ENCODE measurements at places on chromosomes 1 and 21.

DNA sequence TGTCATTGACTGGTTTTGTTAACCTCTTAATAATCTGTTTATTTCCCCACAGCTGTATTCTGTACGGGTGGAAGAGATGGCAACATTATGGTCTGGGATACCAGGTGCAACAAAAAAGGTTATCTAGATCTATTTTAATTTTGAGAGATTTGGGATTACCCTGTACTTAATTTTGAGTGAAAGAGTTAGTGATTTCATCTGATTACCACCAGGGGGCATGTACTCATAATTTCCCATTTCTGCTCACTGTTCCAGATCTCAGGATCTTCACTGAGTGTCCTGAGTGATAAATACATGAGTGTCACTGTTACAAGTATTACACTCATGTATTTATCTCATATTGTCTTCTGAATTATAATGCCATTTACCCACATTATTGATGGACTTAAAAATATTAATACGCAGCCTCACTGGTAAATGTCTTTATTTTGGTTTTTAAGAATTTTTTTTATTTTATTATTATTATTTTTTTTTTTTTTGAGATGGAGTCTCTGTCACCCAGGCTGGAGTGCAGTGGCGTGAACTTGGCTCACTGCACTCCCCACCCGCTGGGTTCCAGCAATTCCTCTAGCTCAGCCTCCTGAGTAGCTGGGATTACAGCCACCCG, 27.4 kb downstream of the DTL start:
- DNase-seq, result no peak

DNA sequence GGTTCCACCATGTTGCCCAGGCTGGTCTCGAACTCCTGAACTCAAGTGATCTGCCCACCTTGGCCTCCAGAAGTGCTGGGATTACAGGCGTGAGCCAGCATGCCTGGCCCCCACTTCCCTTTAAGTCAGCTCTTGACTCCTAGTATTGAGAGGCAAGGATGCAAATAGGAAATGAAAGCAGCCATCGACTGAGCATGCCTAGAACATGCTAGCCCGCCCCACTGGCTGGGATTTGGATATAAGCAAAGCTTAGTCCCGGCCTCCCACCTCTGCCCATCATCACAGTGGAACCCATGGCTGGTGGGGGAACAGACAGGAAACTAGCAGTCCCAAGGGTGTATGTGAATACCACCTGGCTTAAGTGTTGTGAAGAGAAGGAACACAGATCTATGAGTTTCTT, 10.5 kb downstream of the C1orf167 start:
- DNase-seq, result no peak

GRCh38 chr21:39321424-39321823, 8.0 kb upstream of the BRWD1 start:
- DNase-seq, result no peak

- no peak for DNase-seq
Measured at GRCh38 chr1:157773493-157774350, 3.2 kb downstream of the FCRL2 start.

DNA sequence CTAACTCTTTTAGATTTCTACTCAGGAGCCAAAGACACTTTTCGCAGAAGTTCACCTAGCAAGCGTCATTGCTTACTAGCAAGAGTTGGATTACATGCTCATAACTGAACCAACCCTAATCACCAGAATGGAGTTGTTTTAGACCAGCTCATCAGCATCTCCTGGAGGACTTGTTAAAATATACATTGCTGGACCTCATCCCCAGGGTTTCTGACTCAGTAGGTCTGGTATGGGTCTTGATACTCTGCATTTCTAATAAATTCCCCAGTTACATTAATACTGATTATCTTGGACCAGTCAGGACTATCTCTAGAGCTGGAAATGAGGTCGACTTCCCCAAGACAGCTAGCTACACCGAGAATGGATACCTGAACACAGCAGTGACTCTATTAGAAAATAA, 9.7 kb upstream of the PRDX6 start:
- DNase-seq, result no peak

GRCh38 chr1:54888080-54888733, 1.2 kb upstream of the DHCR24 start:
- no peak for DNase-seq

DNA sequence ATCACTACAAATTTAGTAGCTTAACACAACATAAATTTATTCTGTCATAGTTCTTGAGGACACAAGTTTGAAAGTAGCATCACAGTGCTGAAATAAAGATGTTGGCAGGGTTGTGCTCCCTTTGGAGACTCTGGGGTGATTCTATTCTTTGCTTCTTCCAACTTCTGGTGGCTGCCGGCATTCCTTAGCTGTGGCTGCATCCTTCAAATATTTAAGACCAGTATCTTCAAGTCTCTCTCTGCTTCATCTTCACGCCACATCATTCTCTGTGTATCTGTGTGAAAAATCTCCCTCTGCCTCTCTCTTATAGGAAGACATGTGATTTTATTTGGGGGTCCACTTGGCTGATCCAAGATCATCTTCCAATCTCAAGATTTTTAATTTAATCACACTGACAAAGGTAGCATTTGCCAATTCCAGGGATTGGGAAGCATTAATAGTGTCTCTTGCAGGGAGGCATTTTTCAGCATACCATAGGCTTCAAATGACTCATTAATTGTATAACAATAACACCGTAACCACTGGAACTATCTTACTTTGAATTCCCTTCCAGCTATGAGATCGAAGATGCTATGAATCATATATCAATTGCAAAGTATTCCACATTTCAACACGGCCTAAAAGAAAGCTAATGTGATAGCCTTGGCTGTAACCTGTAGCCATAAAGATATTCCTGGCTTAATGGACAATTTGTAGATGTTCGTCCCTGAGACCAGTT, 74.6 kb downstream of the DPT start:
- DNase-seq, result no peak

DNA sequence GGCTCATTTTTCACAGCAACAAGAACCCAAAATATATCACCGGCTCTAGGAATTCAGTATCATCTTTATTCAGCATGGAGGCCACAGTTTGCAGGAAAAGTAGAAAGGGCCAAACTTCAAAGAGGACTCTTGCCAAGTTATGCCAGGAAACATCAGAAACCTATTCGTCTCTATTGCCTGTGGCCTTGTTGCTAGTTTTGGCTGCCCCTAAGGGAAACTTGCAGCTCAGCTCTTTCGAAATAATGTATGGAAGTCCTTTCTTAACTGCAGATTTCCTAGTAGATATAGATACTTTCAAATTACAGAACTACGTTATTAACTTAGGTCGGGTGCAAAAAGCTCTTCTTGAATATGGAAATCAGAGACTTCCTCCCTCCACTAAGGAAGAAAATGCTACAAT, 4.2 kb upstream of the NENF start:
- DNase-seq, result no peak

DNA sequence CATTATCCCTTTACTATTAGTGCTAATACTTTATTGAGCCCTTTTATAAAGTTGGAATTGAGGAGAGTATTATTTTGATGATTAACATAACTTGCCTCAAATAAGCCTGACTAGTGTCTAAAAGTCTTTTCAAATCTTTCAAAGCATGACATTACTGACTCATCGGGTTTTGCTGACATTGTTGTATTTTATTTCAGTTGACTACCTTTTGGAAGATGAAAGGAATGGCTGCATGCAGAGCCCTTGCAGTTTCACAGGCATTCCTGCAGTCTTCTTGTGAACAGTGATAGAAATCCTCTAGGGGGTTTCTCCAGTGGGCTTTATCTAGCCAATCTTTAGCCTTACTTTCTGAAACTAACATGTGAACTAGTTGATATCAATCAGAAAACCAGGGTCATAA, 43.0 kb upstream of the TMEM61 start:
- no peak for DNase-seq

DNA sequence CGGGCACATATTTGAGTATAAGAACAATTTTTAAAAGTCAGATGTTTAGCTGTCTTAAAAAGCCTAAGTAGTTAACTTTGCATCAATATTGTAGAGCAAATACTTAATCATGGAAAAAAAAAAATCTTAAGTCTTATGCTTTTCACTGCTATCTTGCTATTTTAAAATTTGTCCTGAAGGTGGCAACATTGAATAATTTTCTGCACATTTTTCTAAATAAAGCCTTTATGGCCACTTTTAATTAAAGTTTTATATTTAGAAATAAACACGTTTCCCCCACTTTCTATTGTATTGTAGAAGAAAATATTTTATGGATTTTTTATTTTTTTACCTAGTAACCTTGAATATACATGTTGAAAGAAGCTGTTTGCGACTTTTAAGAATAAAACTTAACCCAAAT, 198.8 kb downstream of the AMY1C start:
- no peak for DNase-seq

DNA sequence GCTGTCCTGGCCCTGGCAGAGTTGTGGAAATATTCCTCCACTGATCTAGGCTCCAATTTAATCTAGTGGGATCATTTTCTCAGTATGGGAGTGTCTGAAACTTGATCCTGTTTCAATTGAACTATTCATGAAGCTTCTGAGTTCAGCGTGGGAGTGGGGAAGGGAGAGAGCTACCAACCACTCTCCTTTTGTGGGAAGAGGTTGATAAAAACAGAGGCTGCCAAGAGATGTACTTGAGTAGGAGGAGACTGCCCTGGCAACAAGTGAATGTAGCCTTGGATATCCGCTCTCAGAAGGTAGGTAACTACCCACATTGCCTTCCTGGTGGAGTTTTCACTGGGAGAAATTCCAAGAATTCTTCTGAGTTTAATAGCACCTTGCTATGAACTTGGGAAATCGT, at the start of gene CTXND2:
CTXND2 (plus strand) TSS at position 119 of the 400 bp plus-strand sequence. CDS start 25,179 bp downstream, outside the sequence.
- no peak for DNase-seq

GRCh38 chr1:160924791-160925651, 29.6 kb downstream of the ITLN2 start:
- DNase-seq, result no peak

GRCh38 chr1:197778366-197778945, 3.2 kb upstream of the DENND1B start:
- DNase-seq, result no peak

DNA sequence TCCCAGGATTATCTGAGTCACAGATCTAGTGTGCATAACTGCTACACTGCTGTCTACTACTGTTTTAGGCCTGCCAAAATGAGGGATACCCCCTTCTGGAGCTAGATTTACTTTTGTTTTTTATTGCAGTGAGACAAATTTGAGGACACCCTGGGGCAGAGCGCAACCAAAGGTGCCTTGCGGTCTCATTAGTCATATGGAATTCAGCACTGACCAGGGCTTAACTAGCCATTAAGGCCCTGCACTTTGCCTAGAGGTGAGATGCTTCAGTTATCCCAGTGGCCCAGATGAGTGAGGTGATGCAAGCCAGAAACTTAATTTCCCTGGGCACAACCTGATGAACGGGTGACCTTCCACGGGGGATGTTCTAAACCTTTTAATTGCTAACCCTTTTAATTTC, 998 bp upstream of the SPAG17 start:
- DNase-seq, result no peak

- no peak for DNase-seq
Measured at GRCh38 chr1:209343511-209343910, 240.0 kb upstream of the CAMK1G start.

DNA sequence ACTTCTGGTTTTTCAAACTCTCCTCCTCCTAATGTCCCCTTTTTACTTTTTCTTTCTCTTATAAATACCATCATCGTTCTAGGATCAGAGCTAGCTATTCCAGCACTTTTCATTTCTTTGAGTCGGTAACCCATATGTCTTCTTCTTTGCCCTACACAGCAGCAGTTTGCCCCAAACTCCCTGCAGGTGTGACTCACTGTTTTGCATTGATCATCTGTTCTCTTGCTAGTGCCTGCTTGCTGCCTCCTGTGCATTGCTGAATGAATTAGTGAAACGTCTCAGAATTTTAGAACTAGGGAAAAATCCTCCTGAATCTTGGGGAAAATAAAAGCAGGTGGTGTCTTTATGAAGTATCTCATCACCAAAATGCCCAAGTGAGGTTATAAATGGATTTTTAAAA, 21.7 kb downstream of the KCNK2 start:
- DNase-seq, result no peak

- no peak for DNase-seq
Measured at GRCh38 chr1:221264848-221265247, 385.6 kb downstream of the HLX start.

- no peak for DNase-seq
Measured at GRCh38 chr1:46806196-46807020, 7.6 kb downstream of the CYP4B1 start.

- no peak for DNase-seq
Measured at GRCh38 chr1:9300573-9300972, 7.9 kb downstream of the SPSB1 start.

DNA sequence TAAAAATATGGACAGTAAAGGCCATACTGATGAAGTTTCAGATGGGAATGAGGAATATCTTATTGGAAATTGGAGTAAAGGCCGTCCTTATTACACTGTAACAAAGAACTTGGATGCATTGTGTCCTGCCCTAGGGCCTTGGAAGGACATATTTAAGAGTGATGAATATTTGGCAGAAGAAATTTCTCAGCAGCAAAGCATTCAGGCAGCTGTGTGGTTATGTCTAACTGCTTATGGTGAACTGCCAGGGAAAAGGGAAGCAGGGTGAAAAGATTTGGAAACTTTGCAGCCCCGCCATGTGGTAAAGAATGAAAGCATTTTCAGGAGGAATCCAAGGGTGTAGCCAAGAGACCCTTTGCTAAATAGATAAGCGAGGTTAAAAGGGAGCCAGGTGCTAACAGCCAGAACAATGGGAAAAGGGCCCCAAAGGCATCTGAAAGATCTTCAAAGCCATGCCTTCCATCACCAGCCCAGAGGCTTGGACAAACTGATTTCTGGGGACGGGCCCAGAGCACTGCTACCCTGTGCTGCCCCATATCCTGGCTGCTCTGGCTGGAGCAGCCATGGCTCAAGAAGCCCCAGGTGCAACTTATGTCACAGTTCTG, 200.0 kb downstream of the PTPRU start:
- DNase-seq, result no peak

DNA sequence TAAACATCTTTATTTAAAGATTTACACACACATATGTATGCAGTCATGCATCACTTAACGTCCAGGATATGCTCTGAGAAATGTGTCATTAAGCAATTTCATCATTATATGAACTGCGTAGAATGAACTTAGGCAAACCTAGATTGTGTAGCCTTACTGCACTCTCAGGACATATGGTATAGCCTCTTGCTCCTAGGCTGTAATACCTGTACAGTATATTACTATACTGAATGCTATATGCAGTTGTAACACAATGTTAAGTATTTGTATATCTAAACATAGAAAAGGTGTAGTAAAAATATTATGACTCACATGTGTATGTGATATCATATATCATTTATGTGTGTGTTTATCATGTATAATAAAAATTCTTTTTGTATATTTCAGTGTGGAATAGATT, 73.2 kb upstream of the QSOX1 start:
- DNase-seq, result no peak

DNA sequence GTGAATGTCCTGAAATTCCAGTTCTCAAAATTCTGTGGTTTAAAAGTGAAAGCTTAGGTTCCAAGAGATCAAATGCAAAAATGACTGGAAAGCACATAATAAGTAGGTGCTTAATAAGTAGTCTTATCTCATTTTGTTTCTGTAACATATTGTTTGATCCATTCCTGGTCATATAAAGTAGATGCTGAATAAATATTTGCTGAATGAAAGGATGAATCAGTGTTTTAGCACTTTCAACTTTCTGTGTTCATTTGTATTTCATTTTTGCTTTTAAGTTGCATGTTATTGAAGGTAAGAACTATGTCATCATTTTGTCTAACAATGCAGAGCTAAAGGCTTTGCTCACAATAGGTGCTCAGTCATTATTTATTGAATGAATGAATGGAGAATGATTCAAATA, 6.3 kb downstream of the MAST2 start:
- DNase-seq, result no peak

GRCh38 chr21:39483917-39484316, 32.1 kb downstream of the SH3BGR start:
- DNase-seq, result no peak
